ENCODE measurements at places on chromosomes 4 and X.

GRCh38 chrX:155966876-155967275 lies 30.6 kb upstream of the IL9R start:
- DNase-seq: no peak

GRCh38 chr4:38993683-38994082 lies 38.5 kb downstream of the TMEM156 start:
- DNase-seq: no peak

DNA sequence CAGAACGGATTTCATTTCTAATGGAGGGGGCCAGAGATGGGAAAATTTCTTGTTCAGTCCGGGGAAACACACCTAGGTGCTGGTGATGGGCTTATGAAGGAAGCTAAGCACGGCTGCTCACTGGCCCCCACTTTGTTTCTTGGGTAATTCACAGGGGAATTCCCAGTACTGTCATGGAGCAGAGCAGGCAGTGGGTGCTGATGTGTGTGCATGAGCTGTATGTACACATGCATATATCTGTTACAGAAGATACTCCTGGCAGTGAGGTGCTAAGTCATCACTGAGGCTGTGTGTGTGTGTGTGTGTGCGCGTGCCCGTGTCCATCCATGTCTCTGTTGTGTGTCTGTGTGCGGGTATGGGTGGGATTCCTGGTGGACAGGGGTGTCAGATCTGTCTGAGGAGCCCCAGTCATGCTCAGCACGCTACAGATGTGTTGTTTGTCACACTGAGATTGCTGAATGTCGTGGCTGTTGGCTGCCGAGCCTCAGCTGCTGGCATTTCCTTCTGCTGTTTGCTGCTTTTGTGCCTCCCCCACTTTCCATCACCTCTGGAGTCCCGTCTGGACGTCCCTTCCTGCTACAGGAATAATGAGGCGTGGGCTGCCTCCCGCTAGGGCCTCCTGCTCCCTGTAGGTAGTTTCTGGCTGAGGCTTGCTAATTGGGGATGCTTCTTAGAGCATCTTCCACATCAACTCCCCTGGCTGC lies 53.3 kb downstream of the JADE1 start:
- no peak for DNase-seq

- no peak for DNase-seq
These were observed 47.9 kb downstream of the CXCL1 start for GRCh38 chr4:73917081-73917501.

DNA sequence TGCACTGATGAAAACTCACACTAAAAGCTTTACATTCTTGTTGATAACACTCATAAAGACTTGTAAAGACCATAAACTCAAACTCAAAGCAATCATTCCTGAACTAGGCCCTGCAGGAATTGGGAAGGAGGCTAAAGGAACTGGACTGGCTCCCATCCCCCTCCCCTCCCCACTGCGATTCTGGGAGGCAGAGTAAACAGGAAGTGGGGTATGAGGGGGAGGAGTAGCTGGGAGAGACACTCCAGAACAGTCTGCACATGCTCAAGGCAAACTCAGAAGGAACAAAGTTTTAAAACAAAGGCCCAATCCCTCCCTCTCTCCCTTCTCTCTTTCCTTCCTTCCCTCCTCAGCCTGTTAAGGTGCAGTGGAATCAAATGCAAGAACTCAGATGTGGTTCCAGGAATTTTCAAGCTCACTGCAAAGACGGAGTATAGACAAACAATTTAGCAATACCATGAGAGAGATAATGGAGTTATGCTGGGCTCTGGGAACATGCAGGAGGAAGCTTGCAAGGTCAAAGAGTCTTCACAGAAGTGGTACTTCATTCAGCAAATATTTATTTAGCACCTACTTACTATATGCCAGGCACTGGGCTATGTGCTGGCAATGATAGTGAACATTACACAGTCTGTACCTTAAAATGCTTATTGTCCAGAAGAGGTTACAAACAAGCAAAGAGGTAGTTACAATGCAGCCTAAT lies 15.9 kb downstream of the MID1IP1 start:
- no peak for DNase-seq

- no peak for DNase-seq
These were observed 12.3 kb downstream of the GPC4 start for GRCh38 chrX:133402830-133403625.

DNA sequence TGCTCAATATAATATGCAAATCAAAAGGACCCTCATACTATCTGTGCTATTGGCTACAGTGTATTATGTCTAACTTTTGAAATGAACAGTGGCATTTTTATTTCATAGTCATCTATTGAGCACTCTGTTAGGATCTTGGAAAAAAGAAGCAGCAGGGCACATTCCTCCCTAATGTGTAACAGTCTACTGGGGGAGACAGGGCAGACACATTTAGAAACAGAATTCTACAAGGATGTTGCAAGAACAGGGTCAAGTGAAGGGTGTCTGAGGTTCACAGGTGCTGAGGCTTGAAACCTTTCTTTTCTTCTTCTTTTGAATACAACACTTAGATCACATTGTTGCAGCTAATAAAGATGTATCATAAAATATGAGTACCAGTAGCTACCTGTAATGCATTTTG lies 129.7 kb upstream of the SLC4A4 start:
- no peak for DNase-seq

DNA sequence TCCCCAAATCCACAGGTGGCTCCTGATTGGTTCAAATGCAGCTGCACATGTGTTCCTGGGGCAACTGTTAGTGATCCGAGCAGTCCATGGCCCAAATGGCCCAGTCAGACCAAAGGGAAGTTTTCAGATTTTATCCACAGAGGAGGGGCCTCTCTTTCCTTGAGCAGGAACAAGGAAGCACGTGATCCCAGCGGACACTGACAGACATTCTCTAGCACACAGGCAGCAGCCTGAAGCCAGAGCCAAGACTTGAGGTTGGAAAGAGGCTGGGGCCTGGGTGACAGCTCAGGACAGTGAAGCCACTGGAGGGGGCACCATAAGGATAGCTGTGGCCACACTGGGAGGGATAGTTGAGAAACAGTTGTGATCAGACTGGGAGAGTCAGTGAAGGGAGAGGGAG lies 3.5 kb upstream of the ZFP92 start:
- no peak for DNase-seq

- DNase-seq: no peak
These were observed 20.3 kb downstream of the TBC1D14 start for GRCh38 chr4:6929812-6930464.

DNA sequence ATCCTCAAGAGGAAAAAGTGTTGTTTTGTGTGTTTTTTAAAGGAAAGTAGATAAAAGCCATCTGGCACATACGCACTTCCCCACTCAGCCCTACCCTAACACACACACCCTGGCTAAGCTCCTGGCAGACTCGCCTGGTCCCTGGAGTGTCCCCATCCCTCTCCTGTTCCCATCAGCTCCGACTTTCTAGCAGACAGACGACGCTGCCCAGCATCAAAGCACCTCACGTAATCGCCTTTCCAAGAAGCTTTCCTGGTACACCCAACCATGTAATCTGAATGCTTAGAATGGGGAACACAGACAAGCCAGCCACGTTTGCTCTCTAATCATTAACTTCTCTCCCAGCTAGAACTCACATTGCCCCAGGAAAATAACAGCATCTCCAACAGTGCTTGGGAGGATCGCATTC lies 116.2 kb downstream of the AFAP1 start:
- no peak for DNase-seq

DNA sequence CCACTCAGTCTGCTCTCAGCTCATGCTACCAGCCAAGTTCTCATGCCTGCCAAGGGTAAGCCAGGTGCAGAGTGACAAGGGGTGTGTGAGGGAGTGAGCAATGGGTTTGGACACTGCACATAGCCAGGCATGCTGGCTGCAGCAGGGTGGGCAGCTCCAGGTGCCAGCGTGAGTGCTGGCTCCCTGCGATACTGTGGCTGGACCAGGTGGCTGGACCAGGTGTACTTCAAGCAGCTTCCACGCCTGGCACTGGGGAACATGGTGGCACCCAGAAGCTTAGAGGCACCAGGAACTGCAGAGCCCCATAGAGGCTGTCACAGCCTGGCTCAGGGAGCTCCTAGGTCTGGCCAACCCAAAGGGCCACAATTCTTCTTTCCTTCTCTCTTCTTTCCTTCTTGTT lies 234.9 kb upstream of the GIMD1 start:
- no peak for DNase-seq

DNA sequence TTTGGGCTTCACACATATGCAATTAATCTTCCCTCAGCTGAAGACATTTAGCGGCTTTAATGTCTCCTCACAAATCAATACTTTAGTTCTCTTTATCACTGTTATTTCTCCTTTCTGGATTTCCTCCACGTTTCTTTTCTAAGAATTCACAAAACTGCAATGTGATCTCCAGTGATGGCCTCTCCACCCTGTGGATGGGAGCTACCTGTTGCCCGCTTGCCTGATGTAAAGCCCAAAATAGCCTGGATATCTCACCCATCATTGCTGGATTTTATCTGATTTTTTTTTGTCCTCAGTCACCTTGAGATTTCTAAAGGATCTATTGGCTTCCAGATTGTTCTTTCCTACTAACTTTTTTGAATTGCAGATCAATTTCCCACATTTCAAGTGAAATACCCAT lies 129.3 kb upstream of the FAM241A start:
- DNase-seq: no peak

DNA sequence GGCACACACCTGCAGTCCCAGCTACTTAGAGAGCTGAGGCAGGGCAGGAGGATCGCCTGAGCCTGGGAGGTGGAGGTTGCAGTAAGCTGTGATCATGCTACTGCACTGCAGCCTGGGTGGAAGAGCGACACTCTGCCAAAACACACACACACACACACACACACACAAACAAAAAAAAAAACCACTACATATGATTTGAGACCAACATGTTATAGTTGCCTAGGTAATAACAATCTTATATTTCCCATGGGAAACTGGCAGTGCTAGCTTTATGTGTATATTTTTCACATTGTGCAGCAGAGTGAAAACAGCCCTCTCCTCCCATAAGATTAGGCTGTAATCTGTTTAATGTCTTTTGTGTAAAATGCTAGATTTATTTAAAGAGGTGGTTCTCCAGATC lies 3.1 kb upstream of the FAM241A start:
- DNase-seq: no peak

GRCh38 chr4:45100956-45101818 lies 374.8 kb upstream of the GNPDA2 start:
- no peak for DNase-seq

GRCh38 chrX:17413228-17413627 lies 38.2 kb downstream of the NHS start:
- DNase-seq: no peak

DNA sequence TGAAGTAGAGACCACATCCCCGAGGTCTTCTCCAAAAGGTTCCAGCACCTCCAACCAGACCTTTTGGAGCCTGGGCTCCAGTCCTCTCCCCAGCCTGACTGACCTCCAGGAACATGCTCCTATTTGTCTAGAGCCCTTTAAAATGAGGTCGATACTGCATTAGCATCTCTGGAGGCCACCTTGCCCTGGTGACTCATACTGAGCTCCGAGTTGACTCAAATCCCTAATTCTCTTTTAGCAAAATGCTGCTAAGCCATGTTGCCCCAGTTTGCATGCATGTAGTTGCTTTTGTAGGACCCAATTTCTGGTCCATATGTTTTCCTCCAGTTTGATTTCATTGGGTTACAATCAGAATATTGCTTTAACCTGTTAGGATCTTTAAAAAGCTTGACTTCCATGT lies 43.5 kb upstream of the CITED1 start:
- no peak for DNase-seq

DNA sequence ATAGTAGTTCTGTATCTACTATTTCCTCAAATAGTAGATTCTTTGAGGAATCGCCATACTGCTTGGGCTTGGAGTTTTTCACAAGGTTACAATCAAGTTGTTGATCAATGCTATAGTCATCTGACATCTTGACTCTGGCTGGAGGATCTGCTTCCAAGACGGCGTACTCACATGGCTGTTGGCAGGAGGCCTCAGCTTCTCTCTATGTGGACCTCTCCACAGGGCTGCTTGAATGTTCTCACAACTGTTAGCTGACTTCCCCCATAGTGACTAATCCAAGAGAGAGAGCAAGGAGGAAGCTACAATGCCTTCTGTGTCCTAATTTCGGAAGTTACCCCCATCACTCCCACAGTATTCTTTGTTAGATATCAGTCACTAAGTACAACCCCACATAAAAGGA lies 10.3 kb downstream of the EGFL6 start:
- no peak for DNase-seq

DNA sequence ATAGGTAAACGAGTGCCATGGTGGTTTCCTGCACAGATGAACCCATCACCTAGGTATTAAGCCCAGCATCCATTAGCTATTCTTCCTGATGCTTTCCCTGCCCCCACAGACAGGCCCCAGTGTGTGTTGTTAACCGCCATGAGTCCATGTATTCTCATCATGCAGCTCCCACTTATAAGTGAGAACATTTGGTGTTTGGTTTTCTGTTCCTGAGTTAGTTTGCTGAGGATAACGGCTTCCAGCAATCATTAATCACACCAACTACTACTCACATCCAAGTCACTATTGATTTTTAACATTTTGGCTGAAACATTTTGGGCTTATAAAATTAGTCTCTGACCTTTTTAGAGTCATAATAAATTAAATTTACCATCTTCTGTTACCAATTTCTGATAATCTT lies 205.3 kb downstream of the SPOCK3 start:
- DNase-seq: peak; percentile 49

All from NCI-H2081 treated with DMSO at 0.1 percent for 48 hours (cell line).